NCI-H1417 treated with DMSO at 0.1 percent for 48 hours (cell line): ENCODE measurements at places on chromosomes 5 and 9.

DNA sequence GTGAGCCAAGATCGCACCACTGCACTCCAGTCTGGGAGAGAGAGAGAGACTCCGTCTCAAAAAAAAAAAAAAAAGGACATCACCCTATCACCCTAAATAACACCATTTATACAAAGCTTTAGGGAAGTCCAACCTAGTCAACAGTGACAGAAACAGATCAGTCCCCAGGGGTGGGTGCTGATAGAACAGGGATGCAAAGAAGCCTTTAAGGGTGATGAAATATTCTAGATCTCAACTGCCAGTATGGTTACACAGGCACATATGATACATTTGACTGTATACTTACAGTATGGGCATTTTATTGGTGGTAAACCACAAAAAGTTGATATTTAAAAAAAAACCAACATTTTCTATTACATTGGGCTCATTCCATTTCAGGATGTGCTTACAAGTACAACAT, 4.8 kb downstream of the RETREG1 start:
- no peak for DNase-seq

- no peak for DNase-seq
These were observed 8.3 kb upstream of the ENC1 start for GRCh38 chr5:74648835-74649293.

GRCh38 chr9:101427957-101428655, 7.5 kb downstream of the ALDOB start:
- DNase-seq, result no peak

DNA sequence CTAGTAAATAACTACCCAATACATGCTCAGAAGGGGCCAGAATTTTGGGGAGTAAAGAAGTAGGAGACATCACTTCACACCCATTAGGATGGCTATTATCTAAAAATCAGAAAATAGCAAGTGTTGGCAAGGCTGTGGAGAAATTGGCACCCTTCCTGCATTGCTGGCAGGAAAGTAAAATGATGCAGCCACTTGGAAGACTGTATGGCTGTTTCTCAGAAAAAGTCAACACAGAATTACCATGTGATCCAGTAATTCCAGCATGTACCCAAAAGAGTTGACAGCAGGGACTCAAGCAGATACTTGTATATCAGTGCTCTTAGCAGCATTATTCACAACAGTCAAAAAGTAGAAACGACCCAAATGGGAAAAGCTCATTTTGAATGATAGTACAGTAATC, 107.6 kb downstream of the APBA1 start:
- no peak for DNase-seq

- DNase-seq, result no peak
These were observed 260.0 kb downstream of the SGCD start for GRCh38 chr5:156587012-156587411.

DNA sequence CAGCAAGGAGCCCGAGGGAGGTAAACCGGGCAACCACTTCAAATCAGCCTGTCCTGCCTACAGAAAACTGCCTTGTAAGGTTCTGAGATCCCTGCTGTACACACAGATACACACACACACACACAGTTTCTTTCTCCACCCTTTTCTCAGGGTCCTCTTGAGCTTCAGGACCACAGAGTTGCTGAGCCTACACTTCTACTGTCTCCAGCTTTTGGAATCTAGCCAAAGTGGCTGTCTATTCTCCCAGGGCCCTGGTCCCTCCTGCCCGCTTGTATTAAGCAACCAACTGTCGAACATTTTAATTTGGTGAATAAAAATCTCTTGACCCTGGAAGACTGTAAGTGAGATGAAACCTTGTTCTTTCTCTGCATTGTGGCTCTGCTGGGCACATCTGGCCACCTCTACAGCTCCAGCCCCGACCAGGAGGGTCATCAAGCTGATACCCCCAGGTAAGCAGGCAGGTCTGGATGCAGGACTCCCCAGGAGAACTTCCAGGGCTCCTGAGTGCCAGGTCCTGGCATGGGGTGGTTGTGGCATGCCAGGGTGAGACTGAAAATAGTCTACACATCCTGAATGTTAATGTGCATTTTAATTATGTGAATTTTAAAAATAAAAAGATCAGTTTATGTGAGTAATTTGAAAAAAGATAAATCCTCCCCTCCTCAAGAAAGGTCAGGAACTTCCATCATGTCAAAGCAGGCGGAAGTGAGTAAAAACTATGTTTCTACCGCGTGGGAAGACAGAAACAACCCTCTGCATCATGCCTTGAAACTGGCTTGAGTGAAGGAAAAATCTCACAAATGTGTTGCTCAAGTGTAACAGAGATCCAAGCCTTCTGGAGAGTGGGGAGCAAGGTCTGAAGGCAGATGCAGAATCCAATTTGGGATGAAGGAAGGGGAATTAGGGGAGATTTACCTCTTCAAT, 15.0 kb upstream of the S1PR3 start:
- no peak for DNase-seq

DNA sequence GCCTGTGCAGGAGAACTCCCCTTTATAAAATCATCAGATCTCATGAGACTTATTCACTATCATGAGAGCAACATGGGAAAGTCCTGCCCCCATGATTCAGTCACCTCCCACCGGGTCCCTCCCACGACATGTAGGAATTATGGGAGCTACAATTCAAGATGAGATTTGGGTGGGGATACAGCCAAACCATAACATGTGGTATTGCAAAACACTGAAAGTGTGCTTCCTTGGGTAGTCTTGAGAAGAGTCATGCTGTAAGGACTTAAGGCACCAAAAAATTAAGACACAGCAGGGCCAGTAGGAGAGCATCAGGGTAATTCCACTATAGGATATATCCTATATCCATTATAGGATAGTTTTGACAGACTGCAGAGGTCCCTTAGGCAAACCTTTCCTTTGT, 29.4 kb upstream of the GDNF start:
- DNase-seq, result no peak

DNA sequence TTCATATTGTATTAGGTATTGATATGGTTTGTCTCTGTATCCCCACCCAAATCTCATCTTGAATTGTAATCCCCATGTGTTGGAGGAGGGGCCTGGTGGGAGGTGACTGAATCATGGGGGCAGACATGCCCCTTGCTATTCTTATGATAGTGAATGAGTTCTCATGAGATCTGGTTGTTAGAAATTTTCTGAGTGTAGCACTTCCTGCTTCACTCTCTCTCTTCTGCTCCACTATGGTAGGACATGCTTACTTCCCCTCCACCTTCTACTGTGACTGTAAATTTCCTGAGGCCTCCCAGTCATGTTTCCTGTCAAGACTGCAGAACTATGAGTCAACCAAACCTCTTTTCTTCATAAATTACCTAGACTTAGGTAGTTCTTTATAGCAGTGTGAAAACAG, 187.4 kb upstream of the SLC24A2 start:
- DNase-seq, result no peak

- no peak for DNase-seq
These were observed 30.7 kb upstream of the SPARC start for GRCh38 chr5:151717416-151717815.

GRCh38 chr9:69955536-69956355, 87.9 kb upstream of the MAMDC2 start:
- DNase-seq, result no peak

DNA sequence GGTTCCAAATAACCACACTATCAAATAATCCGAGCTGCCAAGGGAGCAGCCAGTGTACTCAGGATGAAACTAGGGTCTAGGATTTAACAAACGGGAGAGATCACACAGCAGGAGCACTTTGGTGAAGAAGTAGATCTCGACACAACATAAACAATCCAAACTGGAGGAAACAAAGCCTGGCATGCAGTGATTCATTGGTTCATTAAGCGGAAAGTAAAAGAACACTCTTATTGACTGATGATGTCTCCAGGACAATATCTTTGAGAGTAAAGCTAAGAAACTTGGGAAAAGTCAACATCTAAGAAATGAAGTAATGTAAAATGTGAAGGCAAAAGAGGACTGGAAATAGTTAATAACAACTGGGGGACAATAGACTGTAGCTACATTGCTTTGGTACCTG, 1478.3 kb upstream of the CDH9 start:
- no peak for DNase-seq

- DNase-seq, result no peak
These were observed 25.4 kb downstream of the IRF1 start for GRCh38 chr5:132465059-132465707.

- DNase-seq, result no peak
These were observed 44.3 kb upstream of the COL5A1 start for GRCh38 chr9:134597041-134597913.

DNA sequence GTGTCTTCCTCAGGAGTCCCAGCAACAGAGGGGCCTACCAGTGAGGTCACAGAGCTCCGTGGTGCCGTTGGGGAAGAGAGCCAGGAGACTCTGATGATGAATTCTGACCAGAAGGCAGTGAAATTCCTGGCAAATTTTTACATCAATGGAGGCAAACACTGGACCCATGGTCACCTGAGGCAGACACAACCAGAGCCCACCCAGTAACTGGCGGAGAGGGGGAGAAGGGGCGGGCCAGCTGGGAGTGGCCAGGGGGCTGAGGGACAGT, at the start of gene STPG3:
TSS of gene STPG3 (plus strand) at position 93 of the 268 bp plus-strand sequence. CDS start at position 94, 1 bp downstream.
- no peak for DNase-seq

GRCh38 chr9:90502134-90502533, 140.5 kb downstream of the DIRAS2 start:
- DNase-seq, result no peak

GRCh38 chr9:34587271-34587670, 2.3 kb downstream of the CNTFR start:
- no peak for DNase-seq

GRCh38 chr5:68484307-68485068, 268.9 kb downstream of the PIK3R1 start:
- DNase-seq, result no peak

- no peak for DNase-seq
These were observed 51.2 kb downstream of the MRPS27 start for GRCh38 chr5:72268753-72269410.

- DNase-seq, result no peak
These were observed 18.2 kb upstream of the DCP2 start for GRCh38 chr5:112958093-112959088.

DNA sequence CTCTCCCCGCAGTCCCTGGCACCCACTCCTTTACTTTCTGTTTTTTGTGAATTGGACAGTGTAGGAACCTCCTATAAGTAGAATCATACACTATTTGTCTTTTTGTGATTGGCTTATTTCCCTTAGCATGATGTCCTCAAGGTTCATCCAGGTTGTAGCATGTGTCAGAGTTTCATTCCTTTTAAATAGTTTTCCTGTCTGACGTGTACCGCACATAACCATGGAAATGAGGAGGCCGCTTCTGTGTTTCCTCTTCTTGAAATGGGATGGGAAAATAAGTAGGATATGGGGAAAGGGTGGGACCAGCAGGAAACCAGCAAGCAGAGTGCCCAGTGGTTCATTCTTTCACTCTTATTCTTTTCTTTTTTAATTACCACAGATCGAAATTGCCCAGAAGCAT, 72.6 kb upstream of the ENTREP1 start:
- no peak for DNase-seq

DNA sequence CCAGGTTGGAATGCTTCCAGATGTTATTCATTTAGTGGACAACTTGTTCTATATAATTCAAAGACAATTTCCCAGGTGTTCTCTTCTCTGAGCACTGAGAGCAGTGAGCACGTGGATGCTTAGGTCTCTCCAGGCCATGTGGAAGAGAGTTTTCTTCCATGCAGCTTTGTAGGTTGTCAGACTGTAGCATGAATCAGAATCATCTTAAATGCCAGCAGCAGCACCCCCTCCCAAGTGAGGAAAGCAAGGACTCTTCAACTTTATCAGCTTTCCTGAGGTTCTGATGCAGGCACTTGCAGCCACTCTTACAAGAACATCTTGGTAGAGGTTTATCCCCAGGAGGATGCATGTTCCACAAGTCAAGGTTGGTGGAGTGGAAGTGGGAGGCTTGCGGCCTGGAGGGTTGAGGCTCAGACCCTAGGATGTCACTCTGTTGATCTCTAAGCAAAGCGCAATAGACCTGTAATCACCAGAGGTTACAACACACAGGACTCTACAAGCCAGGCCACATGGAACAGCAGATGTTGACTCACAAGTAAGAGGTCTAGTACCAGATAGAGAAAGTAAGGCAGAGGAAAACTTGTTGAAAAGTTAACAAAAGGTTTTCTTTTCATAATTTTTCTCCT, 47.7 kb downstream of the UGCG start:
- no peak for DNase-seq

DNA sequence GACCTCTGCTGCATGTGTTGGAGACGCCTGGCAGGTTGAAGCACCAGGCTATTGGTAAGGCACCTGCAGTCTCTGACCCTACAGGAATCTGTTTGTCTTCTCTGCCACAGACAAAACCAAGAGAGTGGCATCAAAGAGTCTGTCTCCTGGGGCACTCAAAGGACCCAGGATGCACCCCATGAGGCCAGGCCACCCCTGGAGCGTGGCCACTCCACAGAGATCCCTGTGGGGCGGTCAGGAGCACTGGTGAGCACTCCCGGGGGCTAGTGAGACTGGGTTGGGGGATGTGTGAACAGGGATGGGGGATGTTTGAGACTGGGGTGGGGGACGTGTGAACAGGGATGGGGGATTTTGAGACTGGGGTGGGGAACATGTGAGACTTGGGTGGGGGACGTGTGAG, 240.3 kb downstream of the CACNA1B start:
- no peak for DNase-seq

GRCh38 chr9:19223724-19224123, 6.8 kb upstream of the DENND4C start:
- DNase-seq, result no peak

DNA sequence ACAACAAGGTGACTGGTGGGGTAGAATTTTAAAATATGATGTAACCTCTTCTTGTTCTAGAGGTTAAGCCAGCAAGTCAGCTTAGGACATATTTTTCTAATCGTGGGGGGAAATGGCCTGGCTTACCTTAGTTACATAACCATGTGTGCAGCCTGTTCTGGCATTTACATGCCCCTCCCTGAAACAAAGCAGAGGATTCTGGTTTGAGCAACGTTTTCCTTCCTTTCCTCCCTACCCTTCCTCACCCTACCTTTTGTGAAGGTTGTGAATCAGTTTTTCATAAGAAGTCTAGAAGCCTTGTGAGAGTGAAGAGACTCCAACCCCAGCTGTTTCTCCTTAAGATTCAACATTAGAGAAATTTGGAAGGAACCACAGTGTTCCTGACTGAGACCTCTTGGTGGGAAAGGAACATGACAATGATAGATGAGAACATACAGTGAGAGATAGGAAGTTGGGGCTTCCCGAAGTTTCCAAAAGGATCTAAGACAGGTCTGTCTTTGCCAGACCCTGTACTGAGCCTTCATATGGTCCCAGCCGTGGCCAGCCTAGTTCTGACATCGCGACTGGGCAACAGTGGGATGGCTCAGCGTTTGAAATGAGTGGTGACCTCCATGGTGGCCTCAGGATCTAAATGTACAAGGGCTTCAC, 365.2 kb downstream of the SPATA31D1 start:
- DNase-seq, result no peak

GRCh38 chr5:103293719-103294118, 35.2 kb downstream of the MACIR start:
- DNase-seq, result no peak

DNA sequence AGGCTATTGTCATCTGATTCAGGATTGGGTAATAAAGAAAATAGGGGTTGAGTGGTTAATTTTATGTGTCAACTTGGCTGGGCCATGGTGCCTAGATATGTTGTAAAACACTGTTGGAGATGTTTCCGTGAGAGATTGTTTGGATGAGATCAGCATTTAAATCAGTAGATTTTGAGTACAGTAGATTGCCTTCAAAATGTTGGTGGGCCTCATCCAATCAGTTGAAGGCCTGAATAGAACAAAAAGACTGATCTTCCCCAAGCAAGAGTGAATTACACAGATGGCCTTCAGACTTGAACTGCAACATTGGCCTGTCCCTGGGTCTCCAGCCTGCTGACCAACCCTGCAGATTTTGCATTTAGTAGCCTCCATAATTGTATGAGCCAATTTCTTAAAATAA, 401.3 kb upstream of the KIF2A start:
- no peak for DNase-seq

- no peak for DNase-seq
These were observed 207.2 kb downstream of the ENC1 start for GRCh38 chr5:74433255-74433895.

GRCh38 chr5:17893026-17893635, 258.9 kb downstream of the TAF11L14 start:
- no peak for DNase-seq
